COLO829 (cell line): ENCODE measurements at places on chromosomes 13 and 19.

DNA sequence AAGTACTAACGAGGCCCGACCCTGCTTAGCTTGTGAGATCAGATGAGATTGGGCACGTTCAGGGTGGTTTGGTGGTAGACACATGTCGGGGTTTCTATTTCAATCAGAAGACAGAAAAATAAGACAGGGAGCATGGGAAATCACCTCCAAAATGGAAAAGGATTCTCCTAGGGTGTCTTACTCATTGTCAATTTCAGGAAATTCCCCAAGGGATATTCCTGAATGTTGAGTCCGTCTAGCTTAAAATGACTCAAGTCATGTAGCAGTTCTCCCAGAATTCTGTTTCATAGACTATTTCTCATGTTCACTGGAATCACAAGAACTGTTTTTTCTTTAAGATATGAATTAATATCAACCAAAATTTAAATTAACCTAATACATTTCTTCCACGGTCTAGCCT, 380.1 kb downstream of the EFNB2 start:
- no peak for DNase-seq

- no peak for DNase-seq
These were observed 36.1 kb downstream of the IRS2 start for GRCh38 chr13:109750221-109750775.

DNA sequence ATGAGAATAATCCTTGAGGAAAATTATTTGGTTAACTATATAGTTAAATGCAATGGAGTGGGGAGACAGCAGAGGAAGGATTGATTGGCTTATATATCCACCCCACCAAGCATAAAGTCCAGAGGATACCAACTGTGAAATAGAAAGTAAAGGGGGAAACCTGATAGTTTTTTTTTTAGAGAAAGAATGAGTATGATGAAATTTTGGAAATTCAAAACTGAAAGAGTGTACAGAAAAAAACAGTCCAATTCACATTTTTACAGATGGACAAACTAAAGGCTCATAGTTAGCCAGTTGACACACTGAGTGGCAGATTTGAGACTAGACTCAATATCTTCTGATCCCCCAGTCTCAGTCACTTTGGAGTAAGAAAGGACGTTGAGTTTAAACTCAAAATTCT, 51.1 kb downstream of the FNDC3A start:
- no peak for DNase-seq

- DNase-seq: no peak
These were observed 30.1 kb upstream of the FFAR2 start for GRCh38 chr19:35417713-35418534.

- DNase-seq: no peak
These were observed 16.8 kb downstream of the TEX29 start for GRCh38 chr13:111337206-111337605.

DNA sequence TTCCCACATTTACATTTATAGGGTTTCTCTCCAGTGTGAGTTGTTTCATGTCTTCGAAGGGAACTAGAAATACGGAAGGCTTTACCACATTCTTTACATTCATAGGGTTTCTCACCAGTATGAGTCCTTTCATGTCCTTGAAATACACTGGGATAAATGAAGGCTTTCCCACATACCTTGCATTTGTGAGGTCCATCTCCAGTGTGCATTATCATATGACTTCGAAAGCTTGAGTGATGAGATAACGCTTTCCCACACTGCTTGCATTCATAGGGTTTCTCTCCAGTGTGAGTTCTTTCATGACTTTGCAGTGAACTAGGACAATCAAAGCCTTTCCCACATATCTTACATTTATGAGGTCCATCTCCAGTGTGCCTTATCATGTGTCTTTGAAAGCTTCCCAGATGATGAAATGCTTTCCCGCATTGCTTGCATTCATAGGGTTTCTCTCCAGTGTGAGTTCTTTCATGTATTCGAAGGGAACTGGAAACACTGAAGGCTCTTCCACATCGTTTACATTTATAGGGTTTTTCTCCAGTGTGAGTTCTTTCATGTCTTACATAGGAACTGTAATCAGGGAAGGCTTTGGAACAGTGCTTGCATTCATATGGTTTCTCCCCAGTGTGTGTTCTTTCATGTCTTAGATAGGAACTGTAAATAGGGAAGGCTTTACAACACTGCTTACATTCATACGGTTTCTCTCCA, 15.1 kb downstream of the ZNF442 start:
- DNase-seq: no peak

DNA sequence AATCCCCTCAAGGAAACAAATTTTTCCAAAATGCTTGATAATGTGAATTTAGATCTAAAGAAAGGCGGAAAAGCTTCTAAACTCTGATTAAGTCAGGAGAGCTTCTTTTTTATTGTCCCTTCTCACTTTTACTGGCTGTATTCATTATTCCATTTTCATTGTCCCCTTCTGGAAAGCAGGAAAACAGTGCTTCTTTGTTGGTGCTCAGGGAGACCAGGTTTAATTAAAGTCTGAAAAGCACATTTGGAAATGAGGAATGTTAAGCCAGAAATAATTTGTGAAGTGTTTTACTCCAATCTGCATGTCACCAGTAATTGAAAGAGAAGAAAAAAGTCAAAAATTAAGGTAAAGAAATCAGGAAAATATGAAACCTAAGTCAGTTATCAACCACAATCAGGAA, 43.5 kb upstream of the TSC22D1 start:
- DNase-seq: no peak
